Activated T-helper 1 cell treated with Interleukin-2 at 50 U/mL for 16 hours (primary cell): ENCODE measurements at places on chromosomes 5 and 9.

GRCh38 chr5:134029156-134029555, 24.4 kb upstream of the VDAC1 start:
- DNase-seq: no peak

DNA sequence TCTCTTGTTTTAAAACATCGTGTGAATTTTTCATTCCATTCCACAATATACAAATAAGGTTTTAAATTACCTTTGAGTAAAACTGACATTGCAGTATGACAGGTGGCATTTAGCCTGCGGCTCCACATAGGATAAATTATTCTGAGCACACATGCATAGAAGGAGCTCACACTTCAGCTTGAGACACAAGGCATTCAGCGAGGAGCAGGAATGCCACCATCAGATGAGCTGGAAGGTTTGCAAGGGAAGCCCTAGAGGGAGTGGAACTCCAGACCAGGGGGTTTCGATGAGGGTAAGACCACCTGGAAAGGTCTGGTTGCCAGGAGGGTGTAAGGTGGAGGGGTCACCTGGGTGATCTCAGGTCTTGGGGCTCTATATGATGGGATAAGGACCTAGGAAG, 259.0 kb upstream of the ADRA1B start:
- DNase-seq: no peak

- DNase-seq: no peak
These were observed 255.8 kb upstream of the PUM3 start for GRCh38 chr9:3099646-3100045.

DNA sequence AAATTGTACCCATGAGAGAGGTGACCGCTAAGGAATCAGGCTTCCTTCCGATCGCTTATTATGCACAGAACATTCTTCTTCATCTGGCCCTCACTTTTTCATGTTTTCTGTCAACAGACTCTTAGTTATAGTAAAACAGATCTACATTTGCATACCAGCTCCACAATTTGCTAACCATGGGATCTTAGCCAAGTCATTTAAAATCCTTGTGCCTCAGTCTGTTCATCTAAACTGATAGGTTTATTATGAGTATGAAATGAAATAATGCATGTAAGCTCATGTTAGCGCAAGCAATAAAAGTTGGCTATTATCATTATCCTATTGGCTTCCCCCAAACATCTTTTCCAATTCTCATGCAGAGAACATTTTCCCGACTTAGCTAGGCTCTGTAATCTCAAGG, 42.3 kb downstream of the FGF1 start:
- no peak for DNase-seq

DNA sequence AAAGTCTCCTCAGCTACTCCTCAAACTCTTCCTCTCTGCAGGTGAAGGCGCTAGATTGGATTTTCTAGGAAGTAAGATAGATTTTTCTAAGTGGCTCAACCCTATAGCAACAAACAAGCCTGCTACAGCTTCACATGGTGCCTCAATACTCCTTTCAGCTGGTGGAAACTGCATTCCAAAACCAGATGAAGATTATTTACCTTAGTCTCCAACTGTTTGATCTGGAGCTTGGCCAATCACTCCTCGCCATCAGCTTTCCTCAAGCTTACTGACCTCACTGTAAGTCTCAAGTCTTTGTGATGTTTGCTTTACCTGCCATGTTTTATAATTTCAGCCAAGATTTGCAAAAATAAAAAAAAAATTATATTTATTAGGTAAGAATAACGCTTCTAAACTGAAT, 622.4 kb downstream of the CHSY3 start:
- no peak for DNase-seq

DNA sequence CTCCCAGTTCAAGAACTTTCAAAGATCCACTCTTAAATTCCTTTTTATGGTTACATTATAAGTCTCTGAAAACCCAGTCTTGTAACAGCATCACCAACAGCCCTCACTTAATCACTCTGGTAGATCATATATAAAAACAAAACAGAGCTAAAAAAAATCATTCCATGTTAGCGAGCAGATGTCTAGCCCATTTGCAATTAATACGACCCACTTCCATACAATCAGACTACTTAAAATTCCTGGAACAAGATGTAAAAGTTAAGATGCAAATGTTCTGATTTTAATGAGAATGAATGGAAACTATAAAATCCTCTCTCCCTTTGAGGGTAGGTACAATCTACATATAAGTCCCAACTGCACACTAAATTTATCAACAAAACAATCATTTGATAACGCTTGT, 167.0 kb downstream of the MED27 start:
- no peak for DNase-seq

DNA sequence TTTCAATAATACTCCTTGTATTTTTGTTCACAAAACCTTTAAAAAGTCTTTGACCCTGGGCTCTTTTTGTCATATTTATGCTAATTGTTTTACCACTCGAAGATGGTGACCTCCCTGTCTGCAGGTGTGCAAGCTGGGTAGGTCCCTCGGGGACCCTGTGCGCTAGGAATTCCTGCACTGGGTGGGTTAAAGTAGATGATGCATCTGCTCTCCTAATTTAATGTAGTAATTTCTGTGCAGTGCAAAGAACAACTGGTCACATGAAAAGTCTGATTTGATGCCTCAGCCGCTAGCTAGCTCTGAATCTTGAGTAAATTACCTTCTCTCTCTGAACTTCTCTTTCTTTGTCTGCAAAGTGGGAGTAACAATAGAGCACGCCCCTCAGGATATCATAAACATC, 139.1 kb upstream of the OTULINL start:
- DNase-seq: no peak
